ENCODE measurements at places on chromosomes 4 and X.

GRCh38 chrX:120697053-120697452 is 67.2 kb upstream of the C1GALT1C1 start:
- no peak for DNase-seq

GRCh38 chrX:153646620-153647373 is at the start of gene DUSP9:
Gene DUSP9 (plus strand): TSS chrX:153647203. CDS start chrX:153647954, 751 bp downstream.
- no peak for DNase-seq

- no peak for DNase-seq
Observed at GRCh38 chr4:8045909-8046308, 106.2 kb upstream of the AFAP1 start.

DNA sequence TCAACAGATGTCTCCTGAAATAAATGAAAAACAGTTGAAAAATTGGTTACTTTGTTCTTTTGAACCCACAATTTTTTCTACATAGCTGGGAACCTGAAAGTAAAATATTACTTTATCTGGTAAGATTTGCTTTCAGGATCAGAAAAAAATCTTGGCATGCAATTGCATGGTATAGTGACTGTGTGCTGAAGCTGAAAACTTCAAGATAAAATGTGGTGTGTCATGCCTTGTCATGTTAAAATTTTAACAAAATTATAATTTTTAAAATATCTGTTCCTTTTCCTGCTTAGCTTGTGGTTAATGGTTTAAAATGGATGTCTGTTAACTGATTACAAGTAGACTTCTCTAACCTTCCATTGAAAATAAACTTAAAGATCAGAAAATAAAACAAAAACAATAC is 904.8 kb downstream of the PDHA2 start:
- DNase-seq, result no peak

GRCh38 chr4:75287738-75288517 is 226.3 kb downstream of the RCHY1 start:
- no peak for DNase-seq

DNA sequence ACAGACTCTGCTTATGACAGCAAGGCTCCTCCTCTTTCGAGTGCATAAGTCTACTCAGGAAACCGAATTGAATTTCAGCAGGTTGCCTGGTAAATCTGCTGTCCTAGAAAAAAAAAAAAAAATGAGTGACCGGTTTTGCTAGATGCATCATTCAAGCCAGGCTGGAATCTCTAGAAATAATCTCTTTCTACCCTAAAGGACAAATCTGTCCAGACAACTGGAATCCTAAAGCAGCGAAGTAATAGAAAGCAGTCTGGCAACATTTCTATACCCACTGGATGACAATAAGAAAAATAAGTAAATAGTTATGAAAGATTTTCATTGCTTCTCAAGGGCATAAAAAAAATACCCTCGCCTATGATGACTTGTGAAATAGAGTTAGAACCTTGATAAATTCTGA is 703.5 kb downstream of the RPA4 start:
- DNase-seq, result no peak

- no peak for DNase-seq
Observed at GRCh38 chr4:110808351-110808878, 185.5 kb upstream of the PITX2 start.

GRCh38 chr4:139689093-139689722 is 23.6 kb downstream of the MGST2 start:
- DNase-seq, result no peak

- DNase-seq, result no peak
Observed at GRCh38 chrX:118286066-118286762, 59.7 kb upstream of the WDR44 start.

- no peak for DNase-seq
Observed at GRCh38 chrX:143536176-143536575, 18.9 kb upstream of the SPANXN3 start.

DNA sequence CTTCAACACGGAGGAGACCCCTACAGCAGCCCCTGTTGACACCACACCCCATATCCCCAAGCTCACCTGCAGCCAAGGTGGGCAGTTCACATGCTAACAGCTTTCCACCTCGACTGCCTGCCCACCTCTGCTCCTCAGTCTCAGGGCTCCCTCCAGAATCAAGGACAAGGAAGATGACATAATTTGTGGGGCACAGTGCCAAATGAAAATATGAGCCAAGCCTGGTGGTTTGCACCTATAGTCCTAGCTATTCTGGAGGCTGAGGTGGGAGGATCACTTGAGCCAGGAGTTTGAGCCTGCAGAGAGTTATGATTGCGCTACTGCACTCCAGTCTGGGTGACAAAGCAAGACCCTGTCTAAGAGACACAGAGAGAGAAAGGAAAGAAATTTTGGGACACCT is 516.3 kb downstream of the BCOR start:
- no peak for DNase-seq

DNA sequence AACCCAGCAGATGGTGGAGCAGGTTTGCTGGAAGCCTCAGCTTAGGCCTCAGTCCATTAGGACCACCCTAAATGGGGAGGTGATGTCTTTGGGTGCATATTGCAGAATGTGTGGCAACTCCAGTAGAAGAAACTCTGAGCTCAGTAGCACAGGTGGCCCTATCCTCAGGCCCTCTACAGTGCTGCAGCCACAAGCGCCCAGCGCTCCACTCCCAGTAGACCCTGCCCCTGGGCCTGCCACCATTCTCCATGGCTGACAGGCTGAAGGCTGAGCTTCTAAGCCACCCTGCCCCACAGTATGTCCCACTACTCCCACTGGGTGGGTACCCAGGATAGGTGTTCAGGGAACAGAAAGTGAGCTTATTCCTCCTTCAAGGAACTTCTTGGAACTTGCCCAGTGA is 162.8 kb upstream of the MAMLD1 start:
- DNase-seq, result no peak

DNA sequence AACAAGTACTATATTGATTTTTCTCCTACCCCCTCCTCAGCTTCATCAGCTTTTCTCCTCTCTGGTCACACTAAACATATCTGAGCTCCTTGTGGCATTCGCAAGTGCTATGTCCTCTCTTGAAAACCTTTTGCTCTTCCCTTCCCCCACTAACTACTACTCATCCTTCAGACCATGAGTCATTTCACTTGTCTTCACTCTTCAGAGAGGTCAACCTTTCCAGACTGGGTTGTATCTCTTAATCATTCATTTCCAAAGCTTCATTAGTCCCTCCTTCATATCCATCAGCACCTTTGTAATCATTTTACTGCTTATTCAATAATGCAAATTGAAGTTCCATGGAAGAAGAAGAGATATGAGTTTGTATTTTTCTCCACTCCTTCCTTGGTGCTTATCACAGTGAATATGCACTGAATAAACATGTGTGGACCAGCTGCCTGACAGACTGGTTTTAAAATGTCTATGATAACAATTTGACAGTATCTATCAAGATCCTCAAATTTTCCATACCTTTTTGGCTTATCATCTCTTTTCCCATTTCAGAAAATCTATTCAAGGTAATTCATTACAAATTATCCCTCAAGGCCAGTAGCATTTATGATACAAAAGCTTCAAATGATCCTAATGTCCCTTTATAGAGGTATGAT is 28.4 kb downstream of the DDX60L start:
- no peak for DNase-seq

DNA sequence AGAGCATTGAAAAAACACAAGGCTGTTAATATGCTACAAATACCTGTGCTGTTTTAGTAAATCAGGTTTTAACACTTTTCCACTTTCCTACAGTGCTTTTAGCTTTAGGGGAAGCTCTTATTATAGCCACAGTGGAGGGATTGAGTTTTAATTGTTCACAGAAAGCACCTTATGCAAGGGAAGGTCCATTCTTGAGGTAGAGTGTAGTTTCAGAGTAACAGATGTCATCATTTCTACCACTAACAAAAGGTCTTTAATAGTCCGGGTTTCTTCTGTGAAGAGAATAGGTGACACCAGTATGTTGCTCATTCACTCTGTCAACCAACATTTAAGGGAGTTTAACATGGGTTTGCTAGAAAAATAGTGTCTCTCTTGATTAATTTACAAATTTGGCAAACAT is 104.4 kb downstream of the STIM2 start:
- no peak for DNase-seq

DNA sequence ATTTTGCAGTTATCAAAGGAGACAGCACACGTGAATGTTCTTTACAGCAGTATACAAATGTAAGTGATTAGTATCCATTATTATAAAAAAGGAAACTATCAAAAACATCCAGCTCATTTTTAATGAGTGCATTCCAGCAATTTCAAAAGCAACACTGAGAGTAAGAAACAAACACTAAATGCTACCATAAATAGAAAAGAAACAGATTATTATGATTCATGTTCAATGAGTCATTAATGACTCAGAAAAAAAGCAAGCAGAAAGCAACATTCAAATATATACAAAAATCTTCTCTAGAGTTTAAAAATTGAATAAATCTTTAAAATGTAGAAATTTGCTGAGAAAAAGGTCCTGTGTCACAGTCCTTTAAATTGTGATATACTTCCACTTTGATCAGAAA is 346.5 kb upstream of the FMR1 start:
- DNase-seq, result no peak

DNA sequence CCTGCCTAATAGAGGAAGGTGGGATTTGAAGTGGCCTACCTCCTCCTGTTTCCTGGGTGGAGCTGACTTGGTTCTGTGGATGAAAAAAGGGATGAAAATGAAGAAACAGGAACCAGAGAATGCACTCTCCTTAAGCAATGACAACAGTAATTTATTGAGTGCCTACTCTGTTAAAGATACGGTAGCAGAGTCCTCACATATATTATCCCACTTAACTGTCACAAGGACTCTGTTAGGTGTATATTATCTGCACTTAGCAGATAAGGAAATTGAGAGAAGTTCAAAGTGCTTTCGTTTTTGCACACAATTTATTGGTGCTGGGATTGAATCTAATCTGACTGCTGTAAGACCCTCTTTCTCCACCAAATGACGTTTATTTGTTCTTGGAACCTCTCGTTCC is 301.2 kb downstream of the PACRGL start:
- no peak for DNase-seq

DNA sequence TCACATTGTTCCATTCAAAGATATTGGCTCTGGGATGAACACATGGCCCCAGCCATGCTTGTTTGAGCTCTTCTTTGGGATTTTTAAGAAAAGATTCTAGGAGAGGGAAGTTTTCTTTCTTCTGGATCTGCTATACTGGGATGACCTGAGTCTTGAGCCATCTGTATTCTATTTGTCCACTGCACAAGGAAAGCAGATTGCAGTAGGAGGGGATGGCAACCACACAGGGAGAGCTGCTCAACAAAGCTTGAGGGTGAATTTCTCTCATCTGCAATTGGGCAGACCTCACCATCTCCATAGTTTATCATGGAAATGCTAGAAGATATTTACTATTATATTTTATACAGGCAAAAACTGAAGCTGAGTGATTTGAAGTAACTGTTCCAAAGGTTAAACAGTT is 34.3 kb downstream of the ADH7 start:
- DNase-seq, result no peak

DNA sequence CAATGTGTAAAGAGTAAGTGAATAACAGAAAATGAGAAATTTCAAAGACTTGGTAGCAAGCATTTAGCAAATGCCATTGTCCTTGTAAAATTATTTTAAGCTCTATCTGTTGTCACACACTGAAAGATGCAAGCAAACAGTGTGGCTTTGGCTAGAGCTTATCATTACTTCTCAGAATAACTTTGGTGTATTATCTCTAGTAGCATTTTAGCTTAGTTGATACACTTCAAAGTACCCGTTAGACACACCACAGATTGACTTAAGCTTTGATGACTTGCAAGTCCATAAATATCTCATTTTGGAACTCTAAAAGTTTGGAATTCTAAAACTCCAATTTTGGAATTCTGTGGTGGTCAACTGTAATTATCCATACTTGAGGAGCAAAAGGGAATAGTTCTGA is 98.6 kb downstream of the PDLIM5 start:
- no peak for DNase-seq

GRCh38 chr4:149785696-149786431 is 29.8 kb downstream of the IQCM start:
- DNase-seq, result no peak

DNA sequence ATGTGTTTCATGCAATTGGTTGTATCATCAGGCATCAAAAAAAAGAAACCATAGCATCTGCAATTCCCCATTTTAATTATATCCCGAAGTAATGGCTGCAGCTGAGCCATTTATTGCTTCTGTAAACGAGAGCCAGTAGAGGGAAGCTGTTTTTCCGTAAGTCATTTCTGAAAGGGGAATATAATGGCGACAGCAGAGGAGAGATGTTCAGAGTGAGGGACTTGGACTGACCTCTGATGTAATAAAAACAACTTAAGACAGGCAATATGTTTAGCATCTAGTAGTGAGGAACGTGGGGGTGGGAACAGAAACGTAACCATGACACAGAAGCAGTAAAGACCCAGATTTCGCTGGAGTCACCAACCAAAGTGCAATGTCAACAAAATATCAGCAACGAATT is 31.5 kb upstream of the NAA11 start:
- DNase-seq, result no peak

DNA sequence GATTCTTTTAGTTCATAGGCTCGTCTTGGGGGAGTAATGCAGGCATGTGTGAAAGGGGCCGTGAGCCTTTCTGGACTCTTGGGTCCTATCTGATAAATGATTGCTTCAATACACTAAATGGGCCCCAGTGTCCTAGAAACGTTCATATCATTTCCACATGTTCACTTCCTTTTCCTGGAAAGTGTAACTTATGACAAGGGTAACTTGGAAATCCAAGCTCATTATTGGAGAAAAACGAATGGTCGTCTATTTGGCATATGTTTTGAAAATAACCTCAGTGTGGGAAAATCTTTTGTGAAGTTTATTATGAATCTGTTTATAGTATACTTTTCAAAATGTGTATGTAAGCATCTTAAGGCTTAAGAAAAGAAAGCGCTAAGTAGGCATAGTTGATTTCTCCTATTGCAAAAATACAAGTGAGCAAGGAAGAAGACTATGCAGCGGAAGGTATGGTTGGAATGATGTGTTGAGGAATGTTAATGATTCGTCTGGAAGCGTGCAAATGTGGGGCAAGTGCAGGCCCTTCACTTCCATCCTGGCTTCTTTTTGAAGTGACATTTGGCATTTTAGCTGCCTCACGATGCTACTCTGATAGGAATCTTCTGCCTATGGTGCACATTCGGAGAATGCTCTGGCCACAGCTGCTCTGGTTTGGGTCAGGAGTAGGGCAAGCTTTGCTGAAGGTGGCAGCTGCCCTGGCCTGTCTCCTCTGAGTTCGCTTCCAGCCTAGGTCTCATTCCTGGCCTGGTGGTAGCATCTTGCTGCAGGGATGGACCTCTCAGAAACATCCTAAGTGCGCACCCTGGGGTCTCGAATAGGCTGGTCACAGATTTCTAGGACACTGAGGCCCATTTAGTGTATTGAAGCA is 49.5 kb upstream of the STOX2 start:
- no peak for DNase-seq

GRCh38 chrX:23365541-23365940 is 30.9 kb downstream of the PTCHD1 start:
- peak; percentile 30 for DNase-seq

DNA sequence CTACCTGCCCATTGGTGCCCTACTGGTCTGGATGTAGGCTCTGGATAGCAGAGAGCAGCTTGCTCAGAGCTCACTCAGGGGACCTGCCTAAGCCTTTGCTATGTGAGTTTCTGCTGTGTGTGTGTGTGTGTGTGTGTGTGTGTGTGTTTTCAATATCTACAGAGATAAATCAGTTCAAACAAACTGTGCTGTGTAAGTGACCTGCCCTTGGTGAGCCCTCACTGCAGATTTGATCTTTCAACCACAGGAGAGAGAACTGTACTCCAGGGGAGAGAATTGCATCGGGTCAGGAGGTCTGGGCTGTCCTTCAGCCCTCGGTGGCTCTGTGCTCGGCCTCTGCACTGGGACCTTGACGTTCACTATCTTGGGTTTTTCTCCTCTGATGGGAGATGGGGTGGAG is 35.0 kb upstream of the CDKN2AIP start:
- no peak for DNase-seq
